ENCODE measurements at places on chromosomes 6 and 20.

DNA sequence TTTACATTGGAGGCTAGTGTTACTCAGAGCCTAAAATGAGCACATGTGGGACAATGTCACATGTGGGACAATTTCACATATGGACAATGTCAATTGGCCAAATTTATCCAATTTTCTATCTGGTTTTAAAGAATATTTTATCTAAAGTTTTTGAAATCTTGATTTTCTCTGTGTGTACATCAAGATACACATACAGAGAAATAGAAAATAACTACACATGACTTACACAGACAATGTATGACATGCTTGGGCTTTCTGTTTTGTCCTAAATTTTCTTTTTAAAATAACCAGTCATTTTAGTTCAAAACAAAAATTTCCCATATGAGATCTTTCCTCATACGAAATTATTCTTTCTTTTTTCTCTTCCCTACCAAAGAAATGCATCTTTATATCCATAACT lies 24.6 kb downstream of the GGTLC1 start:
- no peak for DNase-seq

DNA sequence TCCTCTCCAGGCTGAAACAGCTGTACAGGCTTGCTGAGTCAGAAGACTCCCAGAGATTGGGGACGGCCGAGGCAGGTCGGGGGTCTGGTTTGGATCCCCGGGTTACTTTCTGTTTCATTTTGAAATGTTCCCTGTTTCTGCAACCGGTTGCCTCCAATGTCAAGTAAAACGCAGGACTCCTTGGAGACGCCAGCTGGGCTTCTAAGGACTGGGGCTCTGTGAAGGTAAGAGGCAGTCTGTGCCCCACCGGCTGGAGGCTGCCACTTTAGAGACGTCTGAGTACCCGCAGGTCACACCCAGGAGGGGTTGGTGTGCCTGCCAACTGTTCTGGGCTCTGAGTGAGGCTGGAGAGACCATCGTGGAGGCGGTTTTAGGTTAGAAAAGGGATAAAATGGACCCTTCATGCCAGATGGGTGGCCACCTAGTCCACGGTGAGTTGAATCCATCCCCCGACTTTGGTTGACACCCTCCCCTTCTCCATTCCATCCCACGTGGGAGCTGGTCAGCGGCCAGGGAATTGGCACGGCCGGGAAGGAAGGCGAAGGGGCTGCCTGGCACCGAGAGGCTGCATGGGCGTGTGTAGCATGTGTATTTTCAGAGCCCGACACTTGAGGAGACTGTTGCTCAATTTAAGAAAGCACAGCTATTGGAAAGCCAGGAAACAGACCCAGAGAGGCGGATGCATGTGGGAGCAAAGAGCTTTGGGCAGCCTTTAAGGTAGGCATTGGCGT lies 240.9 kb downstream of the PHACTR1 start:
- DNase-seq, result peak; percentile 20

DNA sequence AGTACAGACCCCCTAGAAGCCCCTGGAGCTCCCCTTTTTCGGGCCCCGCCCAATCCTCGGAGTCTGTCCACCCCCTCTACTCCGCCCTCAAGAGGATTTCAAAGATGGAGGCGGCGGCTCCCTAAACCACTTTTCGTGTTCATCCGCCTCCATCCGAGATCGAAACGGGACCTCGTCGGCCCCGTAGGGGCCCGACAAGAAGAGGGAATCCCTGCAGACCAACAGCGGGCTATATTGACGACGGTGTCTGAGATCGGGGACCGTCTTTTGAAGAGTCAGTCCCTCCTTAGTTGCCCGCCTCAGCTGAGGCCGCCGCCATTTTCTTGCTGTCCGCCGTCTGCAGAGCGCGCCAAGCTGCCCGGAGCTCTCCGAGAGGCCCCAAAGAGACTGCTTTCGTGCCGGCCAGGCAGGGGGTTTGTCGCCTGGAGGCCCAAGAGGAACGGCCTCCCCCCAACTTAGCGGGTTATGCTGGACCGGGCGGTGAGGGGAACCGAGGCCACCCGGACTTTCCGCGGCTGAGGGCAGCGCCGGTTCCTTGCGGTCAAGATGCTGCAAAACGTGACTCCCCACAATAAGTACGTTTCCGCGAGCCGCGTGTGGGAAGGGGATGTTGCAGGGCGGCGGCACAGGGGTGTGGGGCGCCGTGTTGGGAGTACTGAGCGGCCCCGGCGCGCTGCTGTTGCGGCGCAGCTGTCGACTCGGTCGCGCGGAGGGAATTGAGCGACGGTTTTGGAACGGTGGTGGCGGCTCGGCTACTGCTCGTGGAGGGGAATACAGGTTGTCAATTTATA lies 4.2 kb downstream of the BRD2 start:
- no peak for DNase-seq

- no peak for DNase-seq
These were observed 48.7 kb downstream of the KCTD20 start for GRCh38 chr6:36491378-36491965.

DNA sequence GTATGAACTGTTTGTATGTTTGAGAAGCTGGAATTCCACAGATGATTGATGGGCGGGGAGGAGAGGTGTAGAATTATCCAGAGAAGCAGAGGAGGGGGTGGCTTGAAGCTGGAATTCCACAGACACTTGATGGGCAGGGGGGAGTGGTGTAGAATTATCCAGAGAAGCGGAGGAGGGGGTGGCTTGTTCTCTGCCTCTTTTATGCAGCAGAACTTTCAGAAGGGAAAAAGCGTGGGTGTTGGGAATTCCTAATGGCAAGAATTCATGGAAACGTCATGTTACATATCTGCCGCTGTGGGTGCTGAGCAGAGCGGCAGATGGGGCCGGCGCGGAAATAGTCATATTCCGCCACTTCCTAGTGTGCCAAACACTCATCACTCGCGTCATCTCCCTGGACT lies 167.9 kb upstream of the KCNG1 start:
- DNase-seq, result peak; percentile 35
